ENCODE measurements at places on chromosomes 16 and 17. TPM values are rescaled to one million over a fixed set of nuclear protein-coding genes. Genes with fewer than 3 reads are reported as not detected.

GRCh38 chr16:57791195-57791892 is 10.9 kb downstream of the KIFC3 start:
- no peak overlapping the region for H3K27ac ChIP-seq
- H3K4me3 ChIP-seq: no peak overlapping the region
- DNase-seq: no peak
- H3K36me3 ChIP-seq: no peaks in the 10 kb centered on the region

DNA sequence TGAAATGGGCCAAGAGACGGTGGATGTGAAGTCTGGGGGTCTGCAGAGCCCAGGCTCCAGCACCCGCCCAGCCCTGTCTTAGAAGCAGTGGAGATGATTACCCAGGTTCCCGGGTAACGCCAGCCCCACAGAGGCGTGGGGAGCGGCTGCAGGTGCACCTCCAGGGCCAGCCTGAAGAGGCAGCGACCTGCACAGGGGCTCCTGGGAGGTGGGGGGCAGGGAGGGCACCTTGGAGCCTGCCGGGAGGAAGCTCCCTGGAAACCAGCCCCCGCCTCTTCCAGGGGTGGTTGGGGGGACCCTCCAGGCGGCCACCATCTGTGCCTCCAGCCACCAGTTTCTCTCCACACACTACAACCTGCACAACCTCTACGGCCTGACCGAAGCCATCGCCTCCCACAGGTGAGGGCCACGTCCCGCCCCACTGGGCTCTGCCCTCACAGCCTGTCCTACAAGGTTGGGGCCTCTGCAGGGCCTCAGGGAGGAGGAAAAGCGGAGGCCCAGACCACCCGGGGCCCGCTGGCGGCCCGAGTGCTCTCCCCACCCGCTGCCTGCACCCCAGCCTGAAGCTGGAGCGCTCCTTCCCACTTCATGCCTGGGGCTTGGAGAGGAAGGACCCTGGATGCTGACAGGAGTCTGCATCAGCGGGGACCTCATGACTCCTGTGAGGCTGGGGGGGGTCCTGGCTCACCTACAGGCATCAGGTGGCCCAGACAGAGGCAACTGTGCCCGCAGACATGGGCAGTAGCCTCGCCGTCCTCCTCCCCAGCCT is 10.5 kb downstream of the GAA start:
- no peak overlapping the region for H3K4me3 ChIP-seq
- DNase-seq: peak; percentile 63
- no peaks in the 10 kb centered on the region for H3K36me3 ChIP-seq
- H3K4me1 ChIP-seq: peaks cover 10% of the 10 kb centered on the region
- no peak overlapping the region for H3K27ac ChIP-seq

GRCh38 chr17:17806611-17807274 is 30.0 kb downstream of the SREBF1 start:
- no peak overlapping the region for H3K27ac ChIP-seq
- no peak for DNase-seq
- no peak overlapping the region for H3K4me3 ChIP-seq
- H3K36me3 ChIP-seq: no peaks in the 10 kb centered on the region
- peaks cover 5% of the 10 kb centered on the region for H3K4me1 ChIP-seq

Gene CES1
- total RNA-seq: 0.52 TPM

Gene EMP2
- total RNA-seq: 22.6 TPM

Gene CCL16
- total RNA-seq: not detected

Gene GAS2L2
- total RNA-seq: not detected

Gene SLC13A2
- total RNA-seq: not detected

Gene PHF12
- total RNA-seq: 65.7 TPM
